Fibroblast of lung (primary cell): ENCODE measurements at places on chromosomes 5 and 9.

GRCh38 chr5:88948746-88949600 is 66.0 kb upstream of the MEF2C start:
- no peak for DNase-seq

DNA sequence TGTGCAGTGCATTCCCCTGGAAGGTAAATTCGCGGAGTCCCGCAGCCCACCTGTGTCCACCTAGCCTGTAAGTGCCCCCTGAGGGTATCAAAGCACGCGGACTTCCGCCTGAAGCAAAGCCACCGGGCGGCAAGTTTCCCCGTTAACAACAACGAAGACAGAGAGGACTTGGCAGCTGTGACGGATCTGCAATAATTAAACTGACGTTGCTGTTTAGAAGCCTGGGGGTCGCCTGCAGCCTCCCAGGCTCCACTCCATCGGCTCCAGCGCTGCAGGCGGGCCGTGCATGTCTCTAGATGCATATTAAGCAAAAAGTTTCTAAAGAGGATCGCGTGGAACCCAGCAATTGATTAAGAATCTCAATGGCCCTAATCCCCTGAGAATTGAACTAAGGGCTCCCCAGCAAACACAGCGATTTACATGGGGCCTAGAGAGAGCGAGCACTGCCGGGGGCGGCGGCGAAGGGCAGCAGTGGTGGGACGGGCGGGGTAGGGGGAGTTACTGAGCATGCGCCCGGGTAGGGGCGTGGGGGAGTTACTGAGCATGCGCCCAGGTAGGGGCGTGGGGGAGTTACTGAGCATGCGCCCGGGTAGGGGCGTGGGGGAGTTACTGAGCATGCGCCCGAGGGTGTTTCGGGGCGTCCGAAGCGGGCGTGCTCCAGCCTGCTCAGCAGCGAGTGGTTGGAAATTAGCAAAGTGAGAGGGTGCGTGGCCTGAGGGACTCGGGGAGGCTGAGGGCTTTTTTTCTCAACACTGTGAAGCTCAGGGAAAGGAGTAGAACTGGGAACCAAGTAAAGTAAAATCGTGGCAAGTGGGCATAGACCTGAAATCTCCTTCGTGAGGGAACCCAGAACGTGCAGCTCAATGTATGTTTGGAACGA is 255.2 kb downstream of the DOCK8 start:
- DNase-seq = peak; percentile 84

DNA sequence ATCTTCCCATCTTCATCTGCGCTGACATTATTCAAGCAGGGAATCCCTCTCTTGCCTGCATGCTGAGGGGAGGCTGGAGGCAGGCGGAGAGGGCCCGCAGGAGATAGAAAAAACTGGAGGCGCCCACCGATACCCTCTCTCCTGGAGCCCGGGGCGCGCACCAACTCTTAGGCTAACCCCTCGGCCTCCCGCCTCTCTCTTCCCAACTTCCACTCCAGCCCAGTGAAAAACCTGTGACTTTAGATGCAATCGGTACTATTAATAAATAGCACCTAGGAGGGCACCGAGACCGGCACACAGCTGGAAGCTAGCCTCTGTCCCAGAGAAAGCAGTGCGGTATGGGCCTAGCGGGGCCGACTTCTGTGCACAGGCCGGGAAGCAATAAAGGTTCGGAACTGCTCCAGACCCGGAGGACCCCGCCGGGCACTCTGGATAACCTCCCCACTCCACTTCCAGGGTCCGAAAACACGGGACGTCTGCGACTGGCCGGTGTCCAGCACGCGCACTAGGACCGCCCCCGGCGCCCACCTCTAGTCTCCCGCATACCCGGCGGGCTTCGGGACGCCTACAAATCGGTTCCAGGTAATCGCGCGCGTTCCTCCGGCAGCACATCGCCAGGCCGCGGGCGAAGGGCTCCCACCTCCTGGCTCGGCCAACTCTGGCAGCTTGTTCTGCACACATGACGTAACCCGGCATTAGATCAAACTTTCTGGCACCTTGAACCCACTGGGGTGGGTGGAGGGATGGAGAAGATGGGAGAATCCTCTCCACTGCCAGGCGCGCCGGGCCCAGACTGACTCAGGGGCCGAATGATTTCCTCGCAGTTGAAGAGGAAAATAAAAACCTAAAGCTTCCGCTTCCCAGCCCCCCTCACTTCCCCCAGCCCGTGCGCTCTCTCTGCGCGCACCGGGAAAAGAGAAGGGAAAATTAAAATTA is 1.4 kb downstream of the EFNA5 start:
- peak; percentile 45 for DNase-seq

GRCh38 chr5:139403418-139403786 is 487 bp downstream of the SPATA24 start:
- DNase-seq = no peak

DNA sequence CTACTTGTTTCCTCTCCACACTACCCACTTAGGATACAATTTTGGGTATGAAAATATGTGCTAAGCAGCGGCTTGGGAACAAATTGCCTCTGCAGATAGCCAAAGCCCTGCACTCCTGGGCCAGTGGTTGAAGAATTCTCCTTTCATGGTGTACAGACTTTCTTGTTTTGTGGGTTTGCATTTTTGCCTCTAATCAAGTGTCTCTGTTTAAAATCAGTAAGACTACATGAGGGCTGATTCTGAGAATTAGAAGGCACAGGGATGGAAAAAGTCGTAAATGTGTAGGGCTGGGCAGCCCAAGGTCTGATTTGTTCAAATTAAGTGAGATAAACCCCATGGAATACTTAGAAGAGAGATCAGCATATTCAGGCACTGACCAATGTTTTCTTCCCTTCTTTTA is 103.7 kb upstream of the CD180 start:
- no peak for DNase-seq

GRCh38 chr5:112793201-112793600 is 55.5 kb downstream of the APC start:
- no peak for DNase-seq

DNA sequence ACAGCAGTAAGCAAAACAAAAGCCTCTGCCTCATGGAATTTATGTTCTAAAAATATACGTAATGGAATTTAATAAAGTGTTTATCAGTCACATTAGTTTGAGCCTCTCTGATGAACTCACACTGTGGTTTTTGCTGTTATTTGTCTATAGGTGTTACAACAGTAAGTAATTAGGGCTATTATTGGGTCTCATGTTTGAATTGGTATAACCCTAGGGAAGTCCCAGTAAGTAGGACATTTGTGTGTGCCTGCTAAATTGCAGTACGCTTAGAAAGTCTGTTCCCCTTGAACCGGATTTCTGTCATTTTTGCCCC is 197.6 kb downstream of the NR3C1 start:
- no peak for DNase-seq

GRCh38 chr9:89519366-89519805 is 21.5 kb upstream of the SEMA4D start:
- DNase-seq = peak; percentile 20

DNA sequence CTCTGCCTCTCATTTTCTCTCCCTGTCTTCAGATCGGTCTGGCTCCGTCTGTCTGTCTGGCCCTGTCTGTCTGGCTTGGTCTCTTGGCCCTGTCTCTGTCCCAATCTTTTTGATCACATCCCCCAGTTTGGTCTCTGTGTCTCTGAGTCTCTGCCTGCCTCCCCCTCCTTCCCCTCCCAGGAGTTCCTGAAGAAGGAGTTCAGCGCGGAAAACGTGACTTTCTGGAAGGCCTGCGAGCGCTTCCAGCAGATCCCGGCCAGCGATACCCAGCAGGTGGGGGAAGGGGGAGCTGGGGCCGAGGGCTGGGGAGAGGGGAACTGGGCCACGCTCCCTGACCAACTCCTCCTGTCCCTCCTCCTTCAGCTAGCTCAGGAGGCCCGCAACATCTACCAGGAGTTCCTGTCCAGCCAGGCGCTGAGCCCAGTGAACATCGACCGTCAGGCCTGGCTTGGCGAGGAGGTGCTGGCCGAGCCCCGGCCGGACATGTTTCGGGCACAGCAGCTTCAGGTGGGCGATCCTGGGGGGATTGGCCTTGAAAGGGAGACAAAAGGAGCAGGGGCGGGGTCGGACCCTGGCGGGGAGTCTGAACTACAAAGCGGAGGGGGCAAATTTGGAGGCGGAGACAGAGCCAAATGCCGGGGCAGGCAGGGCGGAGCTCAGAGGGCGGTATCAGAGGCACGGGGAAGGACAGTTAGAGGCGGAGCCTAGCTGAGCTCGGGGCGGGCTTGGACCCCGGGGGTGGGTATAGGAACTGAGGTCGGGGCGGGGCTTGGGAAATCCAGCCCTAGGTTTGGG is 9.0 kb downstream of the RGS14 start:
- DNase-seq = peak; percentile 73

DNA sequence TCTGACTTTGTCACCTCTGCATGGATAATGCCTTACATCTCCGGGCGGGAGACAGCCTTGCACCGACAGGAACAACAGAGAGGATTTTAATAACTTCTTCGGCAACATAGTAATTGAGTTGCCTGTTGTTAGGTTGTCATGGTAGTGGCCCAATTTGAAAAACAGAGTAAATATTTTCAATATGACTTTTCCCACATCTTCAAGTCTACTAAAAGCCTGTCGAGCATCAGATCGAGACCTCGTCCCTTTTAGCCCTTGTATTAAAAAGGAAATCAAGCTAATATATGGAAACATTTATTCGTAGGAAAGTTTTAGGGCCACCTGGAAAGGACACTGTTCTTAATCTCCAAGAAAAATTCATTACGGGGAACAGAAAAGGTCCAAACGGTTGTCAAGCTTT is 70.8 kb upstream of the FCN2 start:
- no peak for DNase-seq

GRCh38 chr9:98192503-98193335 is at the start of gene CORO2A:
Gene CORO2A (minus strand): TSS chr9:98192637. CDS start chr9:98157660, 34,977 bp downstream.
- peak; percentile 58 for DNase-seq

DNA sequence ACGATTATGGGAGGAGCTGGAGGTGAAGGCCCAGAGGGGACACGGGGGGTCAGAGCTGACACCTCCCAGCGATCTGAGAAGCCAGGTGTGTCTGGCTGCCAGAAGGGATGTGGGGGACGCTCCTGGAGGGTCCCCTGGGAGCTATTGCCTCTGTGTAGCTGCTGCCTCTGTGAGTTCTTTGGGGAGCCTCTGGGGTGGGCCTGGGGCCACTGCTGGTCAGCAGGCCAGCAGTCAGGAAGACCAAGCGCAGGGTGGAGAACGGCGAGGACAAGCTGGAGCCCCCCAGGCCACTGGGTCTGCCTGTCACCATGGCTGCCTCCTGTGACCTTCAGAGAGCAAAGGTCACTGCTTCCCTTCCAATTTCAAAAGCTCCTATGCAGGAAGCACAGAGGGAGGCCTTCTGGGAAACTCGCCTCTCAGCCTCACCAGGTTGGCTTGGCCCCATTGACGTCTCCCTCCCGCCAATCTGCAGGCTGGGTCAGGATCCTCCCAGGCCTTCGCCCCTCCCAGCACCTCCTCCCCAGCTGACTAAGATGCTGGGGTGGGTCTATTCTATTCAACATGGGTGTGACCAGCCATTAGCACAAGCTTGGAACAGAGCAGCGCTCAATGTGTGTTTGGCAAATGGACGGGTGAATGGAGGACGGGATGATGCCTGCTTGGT is 126.4 kb downstream of the GAPVD1 start:
- DNase-seq = no peak

DNA sequence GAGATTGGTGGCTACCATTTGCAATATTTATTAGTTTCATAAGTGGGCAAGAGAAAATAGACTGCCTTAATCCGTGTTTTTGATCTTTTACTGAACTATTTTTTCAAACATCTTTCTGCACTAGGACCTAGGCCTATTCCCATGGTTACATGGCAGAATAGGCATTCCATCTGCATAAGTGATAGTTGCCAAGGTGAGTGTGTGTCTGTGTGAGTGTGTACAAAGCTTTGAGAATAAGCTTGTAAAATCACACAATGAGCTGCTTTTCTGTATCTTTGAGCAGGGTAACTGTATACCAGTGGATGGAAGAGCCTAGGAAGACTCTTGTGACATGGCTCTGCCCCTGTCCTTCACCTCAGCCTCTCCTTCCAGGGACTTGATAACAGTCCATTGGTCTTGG is 92.7 kb downstream of the SGCD start:
- no peak for DNase-seq

DNA sequence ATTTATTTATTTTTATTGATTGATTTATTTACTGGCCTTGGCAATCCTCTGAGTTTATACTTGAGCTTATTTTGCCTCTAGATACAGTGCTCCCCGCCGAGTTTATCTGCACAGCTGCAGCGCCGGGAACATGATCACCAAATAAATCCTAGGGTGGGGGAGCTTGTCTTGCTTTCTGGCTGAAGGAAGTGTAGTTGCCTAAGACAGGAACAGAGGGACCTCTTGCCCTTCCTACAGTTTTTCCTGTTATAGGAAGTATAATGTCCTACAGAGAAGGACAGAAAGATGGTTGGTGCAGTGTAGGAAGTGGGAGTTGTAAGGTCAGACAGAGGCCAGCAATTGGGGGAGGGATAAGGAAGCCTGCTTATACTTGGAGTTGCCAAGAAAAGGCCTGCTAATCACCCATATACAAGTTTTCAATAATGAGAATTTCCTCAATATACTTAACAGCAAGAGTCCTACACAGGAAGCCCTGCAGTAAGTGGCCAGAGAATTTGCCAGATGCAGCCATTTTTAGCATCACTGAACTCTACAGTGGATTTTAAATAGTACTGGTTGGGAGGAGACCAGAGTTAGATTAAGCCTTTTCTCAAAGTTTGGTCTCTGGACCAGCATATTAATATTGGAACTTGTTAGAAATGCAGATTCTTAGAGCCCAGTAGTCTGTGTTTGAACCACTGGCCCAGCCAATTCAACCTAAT is 7.7 kb downstream of the AOPEP start:
- no peak for DNase-seq

- no peak for DNase-seq
Measured at GRCh38 chr5:167671176-167671575, 620.3 kb upstream of the WWC1 start.

DNA sequence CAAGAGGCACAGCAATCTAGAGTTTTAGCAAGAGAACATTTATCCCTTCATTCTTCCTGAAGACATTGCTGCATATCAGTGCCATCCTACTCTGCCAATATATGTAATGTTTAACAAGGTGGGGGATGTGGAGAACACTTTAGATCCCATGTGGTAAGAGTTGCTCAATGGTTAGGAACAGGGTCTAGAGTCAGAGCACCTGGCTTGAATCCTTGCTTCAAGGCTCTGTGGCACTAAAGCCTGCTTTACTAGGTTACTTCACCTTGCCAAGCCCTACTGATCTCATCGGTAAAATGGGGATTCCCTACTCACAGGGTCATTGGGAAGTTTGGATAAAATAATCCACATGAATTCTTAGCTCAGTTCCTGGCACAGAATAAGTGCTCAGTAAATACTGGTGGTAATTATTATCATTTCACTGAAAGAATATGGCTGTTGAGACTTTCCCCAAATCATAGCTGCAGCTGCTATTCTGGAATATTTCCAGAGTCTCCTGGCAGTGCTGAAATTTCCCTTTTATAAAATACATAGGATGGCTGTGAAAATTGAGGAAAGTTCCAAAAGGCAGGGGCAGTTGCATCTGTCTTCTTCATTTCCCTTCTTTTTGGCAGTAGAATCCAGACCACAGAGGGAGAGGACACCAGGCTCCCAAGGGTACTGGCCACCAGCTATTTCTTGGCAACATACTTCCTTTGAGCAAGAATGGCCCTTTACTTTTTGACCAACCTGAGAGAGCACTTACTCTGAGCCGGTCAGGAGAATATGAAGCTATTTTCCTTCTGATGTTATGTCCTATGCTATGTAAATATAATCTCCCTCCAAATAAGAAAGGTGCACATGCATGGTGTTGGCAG is 142.8 kb downstream of the PALM2AKAP2 start:
- peak; percentile 56 for DNase-seq
